ENCODE measurements at places on chromosomes 3 and 15.
A peak's percentile ranks its signal among the peaks of the same experiment; 100 is the strongest.

DNA sequence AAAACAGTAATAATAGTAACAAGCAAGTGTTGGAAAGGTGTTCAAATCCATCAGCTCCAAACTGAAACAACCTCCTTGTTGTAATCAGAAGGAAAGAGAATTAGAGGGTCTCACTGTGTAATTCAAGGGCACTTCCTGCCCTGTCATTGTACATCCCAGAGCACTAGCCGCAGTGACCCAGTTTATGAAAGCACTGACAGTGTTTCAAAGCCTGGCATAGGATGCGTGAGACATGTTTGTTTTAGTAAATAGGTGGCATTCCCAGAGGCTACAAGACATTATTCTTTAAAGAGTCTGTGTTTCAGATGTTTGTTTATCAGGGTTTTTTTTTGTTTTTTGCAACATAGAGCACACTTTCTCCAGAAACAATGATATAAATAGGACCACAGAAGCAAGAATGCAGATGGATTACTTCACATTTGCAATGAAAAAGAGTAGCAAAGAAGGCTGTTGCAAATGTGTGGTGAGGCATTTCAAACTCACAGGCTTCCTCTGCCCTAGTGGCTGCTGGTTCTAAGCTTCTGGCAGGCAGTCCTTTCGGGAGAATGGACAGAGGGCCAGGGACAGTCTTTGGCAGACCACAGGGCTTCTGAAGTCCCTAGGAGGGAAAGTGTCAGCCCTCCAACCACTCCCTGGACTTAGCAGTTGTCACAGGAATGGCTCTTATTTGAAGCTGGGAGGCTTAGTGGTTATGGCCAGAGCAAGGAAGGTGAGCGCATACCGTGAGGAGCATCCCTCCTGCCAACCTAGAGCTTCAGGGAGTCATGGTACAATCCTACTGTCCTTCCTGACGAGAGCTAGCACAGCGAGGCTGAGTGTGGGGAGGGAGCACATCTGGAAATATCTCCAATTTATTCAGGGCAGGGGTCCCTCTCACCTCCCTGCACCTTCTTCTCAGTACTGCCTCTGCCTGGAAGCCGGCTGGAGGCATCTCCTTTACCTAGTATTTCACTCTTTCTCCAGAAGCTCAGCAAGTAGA, 31.4 kb upstream of the TIPARP start:
- no peak for DNase-seq

DNA sequence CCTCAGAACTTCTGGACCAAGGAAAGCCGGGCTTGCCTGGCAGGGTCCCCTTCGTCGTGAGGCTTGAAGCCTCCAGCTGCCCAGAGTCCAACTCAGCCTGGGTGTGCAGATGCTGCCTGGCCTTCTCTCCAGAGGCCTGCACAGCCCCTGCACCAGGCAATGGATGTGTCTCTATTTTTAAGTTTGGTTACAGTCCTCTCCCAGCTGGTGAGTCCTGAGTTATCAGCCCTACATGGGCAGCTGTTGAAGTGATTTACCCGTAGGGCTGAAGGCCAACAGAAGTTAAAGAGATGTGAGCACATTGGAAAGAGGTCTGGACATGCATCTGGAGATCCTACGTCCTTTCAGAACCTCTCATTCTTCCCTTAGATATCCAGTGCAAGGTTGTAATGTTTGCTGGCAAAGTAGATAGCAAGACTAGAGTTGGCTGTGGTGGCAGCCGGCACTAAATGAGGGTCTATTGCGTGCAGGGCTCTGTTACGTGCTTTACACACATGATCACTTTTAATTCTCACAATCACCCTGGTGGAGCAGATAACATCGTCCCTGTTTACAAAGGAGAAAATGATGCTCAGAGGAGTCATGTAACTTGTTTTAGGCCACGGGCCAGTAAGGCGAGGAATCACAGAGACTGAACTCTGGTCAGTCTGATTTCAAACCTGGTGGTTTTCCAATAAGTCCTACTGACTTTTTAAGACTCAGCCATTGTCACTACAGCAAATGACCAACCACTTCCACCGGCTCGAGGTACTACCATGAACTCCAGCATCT, 9.9 kb downstream of the FYCO1 start:
- DNase-seq, result no peak

DNA sequence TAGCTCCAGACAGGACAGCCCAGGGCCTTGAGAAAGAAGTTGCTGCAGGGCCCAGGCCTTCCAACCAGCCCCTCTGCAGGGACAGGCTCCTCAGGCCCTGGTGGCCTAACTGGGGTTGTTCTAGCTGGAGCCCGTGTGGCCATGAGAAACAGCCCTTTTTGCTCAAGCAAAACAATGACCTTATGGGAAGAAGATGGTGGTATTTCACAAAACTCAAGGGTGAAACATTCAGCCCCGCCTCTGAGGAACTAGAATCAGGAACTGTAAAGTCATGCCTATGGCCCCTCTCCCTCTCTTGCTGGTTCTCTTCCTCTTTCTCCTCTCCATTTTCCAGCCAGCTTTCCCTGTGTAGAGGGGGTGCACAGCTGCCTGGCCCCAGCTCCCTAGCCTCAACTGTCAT, 273.3 kb downstream of the RPLP1 start:
- no peak for DNase-seq

DNA sequence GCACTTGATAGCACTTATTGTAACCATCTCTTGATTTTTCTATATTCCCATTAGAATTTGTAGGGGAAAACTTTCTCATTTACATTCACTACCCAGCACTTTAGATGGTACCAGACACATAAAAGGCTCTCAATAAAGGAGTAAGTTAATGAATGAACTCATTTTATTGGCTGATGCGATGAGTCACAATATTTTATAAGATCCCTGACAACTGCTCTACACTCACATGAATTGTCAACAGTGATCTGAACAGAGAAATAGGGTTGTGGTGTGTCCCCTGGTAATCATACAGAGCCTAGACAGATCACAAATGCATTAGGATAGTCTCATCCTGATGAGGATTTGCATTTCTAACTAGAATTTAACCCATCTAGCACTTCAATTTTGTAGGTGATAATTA, 567.6 kb upstream of the ARPP21 start:
- DNase-seq, result no peak

GRCh38 chr3:160999274-160999673, 105.9 kb downstream of the B3GALNT1 start:
- peak; percentile 3 for DNase-seq

GRCh38 chr3:154480033-154480432, 50.0 kb upstream of the GPR149 start:
- no peak for DNase-seq

- no peak for DNase-seq
Observed at GRCh38 chr15:101048176-101048575, 129.0 kb downstream of the LRRK1 start.

DNA sequence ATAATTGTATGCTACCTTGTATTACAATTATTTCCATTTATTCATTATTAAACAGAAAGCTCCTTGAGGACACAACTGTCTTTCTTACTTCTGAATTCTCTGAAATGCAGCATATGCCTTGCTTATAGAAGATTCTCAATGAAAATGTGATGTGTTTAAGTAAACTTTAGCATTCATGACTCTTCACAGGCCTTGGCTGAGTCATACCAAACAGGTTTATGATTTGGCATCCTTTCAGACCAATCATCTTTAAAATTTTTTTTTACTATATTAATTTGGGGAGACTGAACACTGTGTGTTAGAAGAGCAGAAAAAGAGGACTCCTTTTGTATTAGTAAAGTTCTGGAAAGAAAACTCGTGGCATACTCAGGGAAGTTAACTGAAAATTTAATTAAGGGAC, 6.4 kb upstream of the GALK2 start:
- no peak for DNase-seq

DNA sequence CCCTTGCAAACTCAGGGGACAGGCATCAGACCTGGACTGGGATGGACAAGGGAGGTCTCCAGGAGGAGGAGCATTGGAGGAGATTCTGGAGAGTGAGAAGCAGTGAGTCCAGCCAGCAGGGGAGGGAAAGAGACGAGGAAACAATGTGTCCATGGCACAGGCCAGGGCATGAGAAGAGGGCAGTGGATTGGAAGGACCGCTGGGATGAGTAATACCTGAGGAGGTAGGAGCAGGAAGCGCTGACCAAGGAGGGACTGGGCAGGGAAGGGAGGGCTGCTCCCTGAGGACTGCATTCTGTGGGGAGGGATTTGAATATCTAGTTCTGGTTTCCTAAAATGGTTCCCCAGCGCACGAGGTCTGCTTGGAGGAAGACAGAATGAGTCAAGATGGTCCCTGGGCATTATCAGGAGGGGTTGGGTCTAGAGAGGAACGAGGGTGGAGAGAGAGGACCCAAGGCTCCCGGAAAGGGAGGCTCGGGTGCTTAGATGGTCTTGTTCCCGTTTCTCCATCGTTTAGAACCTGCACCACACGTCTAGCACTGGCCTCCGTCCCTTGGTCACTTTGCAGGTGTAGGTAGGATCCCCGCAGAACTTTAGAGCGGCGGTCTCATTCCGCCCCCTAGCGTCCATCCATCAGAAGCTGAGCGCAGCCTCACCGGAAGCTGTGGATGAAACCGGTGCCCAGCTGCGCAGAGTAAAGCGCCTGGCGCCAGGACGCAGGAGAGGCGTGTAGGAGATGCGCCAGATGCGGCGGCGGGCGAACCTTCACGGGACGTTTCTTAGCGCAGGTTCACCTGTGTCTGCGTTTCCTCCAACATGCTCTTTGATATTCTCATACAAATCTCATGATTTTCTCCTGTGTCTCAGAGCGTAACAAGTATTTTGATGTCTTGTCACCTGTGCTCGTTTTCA, 190.7 kb upstream of the NDN start:
- DNase-seq, result no peak

- DNase-seq, result no peak
Observed at GRCh38 chr3:190557296-190557695, 43.4 kb downstream of the IL1RAP start.

GRCh38 chr3:12999147-13000140, 73.8 kb downstream of the IQSEC1 start:
- no peak for DNase-seq

- DNase-seq, result no peak
Observed at GRCh38 chr3:182349051-182349450, 444.3 kb upstream of the ATP11B start.

DNA sequence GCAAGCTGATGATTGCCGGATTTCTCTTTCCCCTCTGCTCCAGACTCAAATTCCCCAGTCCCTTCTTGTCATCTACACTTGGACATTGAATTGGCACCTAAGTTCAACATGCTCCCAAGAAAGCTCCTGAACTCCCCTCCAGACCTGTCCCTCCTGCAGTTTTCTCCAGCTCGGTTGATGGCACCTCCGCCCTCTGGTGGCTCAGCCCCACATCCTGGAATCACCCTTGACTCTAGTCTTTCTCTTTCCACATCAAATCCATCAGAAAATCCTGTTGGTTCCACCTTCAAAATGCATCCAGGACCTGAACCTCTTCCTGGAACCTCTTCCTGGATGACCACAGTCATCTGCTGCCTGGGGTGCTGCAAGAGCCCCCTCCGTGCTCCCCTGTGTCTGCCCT, 60.1 kb downstream of the RASGRF1 start:
- DNase-seq, result no peak

DNA sequence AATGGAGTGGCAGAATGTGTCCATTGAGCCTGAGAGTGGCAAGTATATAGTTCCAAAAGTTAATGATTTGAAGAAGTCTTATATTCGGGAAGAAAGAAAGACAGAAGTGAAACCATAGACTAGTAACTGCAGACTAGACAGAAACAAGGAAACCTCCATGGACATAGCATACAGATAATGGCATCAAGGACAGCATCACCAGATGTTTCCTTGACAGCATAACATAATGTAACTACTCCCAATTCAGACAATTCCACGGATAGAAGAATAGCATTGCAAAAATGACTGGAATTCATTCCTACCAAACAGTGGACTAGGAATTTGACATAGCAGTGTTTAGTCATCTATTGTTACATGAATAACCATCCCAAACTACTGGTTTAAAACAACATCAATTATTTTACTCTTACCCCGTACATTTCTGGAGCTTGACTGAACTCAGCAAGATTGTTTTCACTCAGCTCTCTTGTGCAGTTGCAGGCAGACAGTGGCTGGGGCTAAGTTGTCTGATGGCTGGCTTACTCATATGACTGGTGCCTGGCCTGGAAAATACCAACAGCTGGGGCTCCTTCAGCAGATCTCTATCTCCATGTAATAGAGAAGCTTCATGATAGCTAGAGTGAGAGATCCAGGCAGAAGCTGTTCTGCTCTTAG, 109.7 kb upstream of the GADL1 start:
- DNase-seq, result no peak

DNA sequence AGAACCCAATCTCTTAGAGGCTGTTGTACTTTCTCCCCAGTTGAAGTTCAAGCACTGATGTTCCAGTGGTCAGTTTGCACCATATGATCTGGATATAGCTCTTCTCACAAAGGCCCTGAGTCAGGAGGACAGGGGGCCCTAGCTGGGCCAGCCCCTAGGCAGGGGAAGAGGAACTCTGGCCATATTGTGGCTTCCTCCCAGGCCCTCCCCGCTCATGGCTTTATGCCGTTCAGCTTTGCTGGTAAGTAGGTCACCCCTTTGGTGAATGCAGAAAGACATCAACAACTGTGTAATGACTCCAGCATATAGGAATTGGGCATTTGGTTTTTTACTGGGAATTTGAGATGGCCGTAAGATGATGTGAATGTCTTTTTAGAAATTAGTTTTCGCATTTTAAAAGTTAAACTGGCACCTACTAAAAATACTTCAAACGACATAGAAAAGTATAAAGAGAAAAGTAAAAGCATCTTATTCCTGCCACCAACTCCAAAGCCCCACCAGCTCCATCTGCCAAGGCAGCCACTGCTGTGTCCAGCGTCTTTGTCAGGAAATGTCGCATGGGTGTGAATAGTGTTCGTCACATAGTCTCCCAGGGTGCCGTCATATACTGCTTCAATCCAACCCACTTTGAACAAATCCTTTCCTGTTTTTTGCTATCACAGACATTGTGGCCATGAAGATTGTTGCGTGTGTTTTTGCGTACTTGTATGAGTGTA, 25.3 kb downstream of the CCR9 start:
- DNase-seq, result no peak

Data from naive thymus-derived CD8-positive, alpha-beta T cell (primary cell).